ENCODE measurements at places on chromosomes 1 and 21.

- DNase-seq, result no peak
These were observed 46.9 kb upstream of the LHX8 start for GRCh38 chr1:75087278-75087677.

DNA sequence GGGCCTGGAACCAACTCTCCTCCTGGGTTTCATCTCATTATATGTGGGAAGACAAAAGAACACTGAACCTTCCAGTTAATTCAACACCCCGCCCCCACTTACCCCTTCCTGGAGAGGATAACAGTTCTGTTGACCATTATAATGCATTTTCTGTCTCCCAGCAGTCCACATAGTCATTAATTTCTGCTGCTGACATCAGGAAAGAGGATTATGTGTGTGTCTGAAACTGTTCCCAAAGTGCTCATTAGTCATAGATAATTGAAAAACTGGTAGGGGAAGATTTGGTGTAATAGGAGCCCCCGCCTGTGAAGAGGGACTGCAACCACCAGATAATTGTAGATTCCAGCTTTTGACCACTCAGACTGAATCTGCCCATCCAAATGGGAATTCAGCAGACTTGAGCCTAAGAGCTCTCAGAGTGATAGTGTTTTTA lies 208.7 kb downstream of the FGGY start:
- DNase-seq, result no peak

GRCh38 chr1:39675220-39675619 lies 3.3 kb upstream of the NT5C1A start:
- no peak for DNase-seq

DNA sequence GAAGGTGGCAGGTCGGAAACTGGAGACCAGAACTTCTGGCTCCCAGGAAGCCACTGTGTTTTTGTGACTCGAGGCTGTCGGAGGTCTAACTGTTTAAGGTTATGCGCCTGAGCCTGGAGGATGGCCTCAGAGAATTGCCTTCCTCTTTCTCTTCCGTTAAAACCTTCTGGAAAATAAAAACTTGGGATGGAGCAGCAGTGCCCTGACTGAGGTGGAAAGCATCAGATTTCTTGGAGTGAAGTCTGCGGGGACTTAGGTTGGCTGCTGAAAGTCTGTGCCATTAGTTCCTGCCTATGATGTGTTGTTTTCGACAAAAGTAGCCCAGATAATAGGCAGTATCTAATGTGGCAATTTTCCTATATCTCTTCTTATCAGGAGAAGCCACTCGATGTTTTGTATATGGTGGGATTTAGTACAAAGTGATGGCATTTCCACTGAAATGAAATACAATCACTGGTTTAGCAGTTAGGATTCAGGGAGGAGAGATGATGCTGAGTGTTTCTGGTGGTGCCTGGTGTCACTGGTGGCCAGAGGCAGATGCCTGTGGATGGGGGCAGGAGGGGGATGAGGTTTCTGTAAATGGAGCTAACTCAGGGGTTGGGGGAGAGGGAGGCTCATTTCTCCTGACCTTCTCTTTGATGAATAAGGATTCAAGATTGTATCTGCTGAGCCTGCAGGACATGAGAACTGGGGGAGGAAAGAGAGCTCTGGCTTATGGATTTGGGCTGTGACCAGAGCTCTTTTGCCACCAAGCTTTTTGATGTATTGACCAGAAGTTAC lies 150.8 kb downstream of the CAMTA1 start:
- no peak for DNase-seq

DNA sequence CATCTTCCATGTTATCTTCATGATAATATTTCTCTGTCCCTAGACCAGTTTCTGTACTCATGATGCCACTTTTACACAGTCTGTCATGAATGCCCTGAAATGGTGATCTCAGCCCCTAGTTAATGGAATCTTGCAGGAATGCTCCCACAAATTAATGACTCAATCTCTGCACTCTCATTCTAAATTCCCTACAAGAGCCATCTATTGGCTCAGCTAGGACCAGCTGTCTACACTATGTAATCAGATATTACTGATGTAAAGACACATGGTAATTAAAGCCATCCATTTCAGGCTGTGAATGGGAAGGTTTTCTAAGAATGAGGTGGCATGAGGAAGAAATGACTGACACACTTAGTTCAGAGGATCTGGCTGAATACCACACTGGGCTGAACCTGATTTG lies 199.1 kb upstream of the KCND3 start:
- no peak for DNase-seq

DNA sequence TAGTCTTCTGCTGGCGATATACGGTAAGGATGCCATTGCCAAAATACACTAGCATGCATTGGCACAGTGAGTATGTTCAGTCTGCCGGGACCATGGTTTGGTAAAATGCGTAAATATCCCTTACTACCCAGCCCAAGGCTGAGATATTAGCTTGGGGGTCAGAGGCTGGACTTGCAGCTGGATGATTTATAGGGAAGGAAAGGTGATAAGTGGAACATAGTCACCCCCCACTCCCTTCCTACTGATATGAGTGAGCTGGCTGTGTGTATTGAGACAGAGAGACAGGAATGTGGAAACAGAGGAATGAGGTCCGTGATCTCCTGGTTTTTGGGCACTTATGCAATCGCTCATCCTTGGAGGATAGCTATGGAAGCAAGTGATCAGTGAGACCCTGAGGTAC lies 642.8 kb downstream of the KCNT2 start:
- DNase-seq, result no peak

- no peak for DNase-seq
These were observed 397.7 kb downstream of the NTNG1 start for GRCh38 chr1:107538502-107538901.

GRCh38 chr1:32025515-32025914 lies 11.8 kb downstream of the KHDRBS1 start:
- DNase-seq, result no peak

DNA sequence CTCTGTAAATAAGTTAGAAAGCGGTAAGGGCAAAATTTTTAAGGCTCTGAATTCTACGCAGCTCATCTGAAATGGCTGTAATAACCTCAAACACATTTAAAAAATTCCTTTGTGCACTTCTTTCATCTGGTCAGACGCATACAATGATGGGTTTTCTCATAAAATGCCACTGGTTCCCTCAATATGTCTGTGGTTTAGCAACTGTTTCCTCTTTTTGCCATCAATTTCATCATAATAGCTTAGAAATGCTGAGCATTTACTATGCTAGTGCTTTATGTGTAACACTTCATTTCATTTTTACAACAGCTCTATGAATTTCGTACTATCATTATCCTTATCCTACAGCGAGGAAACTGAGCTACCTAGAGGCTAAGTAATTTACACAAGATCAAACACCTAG lies 35.3 kb upstream of the DMRTA2 start:
- no peak for DNase-seq

DNA sequence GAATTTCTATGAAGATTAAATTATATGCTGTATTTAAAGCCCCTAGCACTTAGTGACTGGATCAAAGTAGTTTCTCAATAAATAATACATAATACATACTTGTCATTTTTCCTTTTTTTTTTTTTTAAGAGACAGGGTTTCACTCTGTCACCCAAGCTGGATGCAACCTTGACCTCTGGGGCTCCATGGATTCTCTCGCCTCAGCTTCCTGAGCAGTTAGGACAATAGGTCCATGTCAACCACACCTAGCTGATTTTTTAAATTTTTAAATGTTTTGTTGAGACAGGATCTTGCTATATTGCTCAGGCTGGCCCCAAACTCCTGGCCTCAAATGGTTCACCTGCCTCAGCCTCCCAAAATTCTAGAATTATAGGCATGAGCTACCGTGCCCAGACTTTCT lies 5.9 kb downstream of the ACADM start:
- no peak for DNase-seq

GRCh38 chr1:168803806-168804510 lies 75.0 kb upstream of the DPT start:
- DNase-seq, result no peak

DNA sequence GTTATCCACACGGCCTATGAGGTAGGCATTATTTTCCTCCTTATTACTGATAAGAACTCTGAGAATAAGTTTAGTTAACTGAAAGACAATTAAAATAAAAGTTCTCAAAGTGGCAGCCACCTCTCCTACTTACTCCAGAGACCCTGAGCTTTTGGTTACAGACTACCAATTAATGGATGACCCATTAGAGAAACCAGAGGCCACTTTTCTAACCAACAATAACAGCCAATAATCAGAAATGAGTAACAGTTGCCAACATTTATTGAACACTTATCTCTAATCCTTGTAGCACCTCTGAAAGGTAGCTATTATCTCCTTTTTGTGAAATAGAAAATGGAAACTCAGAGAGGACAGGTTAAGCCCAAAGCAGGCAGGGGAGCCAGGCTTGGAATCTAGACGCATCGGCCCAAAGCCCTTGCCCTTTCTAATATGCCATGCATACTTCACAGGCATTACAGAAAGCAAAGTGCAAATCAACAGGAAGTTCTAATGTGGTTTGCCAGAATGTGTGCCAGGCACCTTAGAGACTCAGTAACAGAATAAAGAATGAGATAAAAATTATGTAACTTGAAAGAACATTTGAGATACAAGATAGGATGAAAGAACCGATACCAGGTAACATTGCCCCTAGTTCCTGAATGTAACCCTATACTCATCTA lies 50.0 kb downstream of the BEND5 start:
- no peak for DNase-seq

DNA sequence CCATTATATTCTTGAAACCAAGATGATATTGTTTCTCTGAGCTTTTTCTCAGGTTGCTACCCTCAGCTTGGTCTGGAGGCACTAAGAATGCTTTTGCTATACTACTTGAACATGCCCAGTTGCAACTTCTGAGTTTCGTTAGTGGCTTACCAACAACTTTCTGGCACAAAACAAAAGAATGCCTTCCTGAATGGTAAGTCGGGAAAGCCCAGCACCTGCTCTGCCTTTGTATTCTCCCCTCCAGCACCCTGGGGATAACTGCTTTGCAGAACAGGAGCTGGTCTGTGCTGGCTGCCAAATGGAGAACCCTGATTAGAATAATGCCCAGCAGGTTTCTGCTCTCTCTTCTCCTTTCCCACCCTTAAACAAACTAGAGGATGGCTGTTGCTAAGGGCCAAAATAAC lies 149.3 kb downstream of the TGFB2 start:
- DNase-seq, result no peak

DNA sequence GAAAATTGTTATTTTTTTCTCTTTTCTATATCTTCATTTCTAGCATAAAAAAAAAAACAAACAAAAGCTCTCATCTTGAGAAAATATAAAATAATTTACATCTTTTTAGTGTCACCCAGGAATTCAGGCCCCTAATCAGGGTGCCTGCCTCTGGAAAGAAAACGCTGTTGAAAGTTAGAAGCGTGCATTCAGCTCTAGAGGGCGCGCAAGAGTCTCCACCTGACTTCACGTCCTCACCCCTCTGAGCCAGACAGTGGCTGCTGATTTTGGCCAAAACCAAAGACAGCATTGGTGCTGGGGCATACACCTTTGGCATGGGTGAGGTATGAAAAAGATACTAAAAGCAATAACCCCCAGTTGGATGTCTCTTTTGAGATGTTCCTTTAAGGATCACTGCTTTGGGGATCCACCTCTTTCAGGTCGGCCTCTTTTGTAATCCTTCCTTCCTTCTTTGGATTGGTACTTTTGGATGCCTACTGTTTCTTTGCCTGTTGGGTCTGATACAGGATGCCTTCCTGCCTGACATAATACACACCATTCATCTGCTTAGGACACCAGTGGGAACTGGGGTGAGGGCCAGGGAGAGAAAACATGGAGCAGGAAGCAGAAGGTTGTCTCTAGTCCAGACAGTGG lies 77.6 kb upstream of the CHRM3 start:
- peak; percentile 20 for DNase-seq

DNA sequence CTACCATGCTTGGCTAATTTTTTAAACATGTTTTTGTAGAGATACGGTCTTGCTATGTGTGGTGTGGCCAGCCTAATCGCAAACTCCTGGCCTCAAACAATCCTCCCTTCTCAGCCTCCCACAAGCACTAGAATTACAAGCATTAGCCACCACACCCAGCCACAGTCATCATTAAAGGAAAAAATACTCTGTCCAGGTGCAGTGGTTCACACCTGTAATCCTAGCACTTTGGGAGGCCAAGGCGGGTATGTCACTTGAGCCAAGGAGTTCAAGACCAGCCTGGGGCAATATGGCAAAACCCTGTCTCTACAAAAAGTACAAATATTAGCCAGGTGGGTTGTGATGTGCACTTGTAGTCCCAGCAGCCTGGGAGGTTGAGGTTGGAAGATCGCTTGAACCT lies 25.0 kb upstream of the NLRP3 start:
- no peak for DNase-seq

GRCh38 chr1:92623187-92623778 lies 136.6 kb upstream of the GFI1 start:
- no peak for DNase-seq

- DNase-seq, result no peak
These were observed 5.7 kb downstream of the ACOT11 start for GRCh38 chr1:54553602-54554313.

- DNase-seq, result no peak
These were observed 211.6 kb downstream of the LRRC40 start for GRCh38 chr1:69993810-69994209.

DNA sequence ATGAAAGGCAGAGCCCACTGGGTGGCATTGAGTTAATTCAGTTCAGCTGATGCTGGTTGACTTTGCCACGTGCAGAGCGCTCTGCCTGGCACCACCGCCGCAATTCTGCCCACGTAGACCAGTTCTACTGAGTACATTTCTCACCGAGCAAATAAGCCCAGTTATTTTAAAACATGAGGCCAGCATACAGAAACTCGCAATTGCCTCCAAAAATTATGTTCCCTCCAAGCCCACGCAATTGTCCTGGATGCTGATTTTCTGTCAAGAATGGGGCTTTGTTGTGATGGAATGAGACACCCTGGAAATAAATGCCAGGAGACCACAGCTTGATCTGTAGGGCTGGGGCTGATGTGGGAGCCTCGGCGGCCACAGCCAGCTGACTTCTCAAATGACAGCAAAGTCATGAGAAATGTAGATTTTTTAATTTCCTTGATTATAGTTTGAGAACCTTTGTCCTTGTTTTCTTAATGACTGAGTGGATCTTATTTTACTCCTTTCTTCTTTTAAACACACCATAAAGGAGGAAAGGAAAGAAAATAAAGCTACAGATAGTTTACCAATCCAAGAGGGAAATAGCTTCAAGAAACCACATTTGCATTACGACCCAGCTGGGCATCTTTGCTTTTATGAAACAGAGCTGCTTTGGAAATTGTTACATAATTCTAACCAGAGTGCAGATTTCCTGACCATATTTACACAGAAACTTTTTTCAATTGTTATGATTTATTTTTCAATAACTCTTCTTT lies 11.6 kb upstream of the PARP1 start:
- DNase-seq, result no peak

- no peak for DNase-seq
These were observed 251.0 kb downstream of the RHOU start for GRCh38 chr1:228986093-228986904.

- no peak for DNase-seq
These were observed 14.3 kb upstream of the FOXE3 start for GRCh38 chr1:47401761-47402160.
